ENCODE measurements at places on chromosomes 12 and 14.

DNA sequence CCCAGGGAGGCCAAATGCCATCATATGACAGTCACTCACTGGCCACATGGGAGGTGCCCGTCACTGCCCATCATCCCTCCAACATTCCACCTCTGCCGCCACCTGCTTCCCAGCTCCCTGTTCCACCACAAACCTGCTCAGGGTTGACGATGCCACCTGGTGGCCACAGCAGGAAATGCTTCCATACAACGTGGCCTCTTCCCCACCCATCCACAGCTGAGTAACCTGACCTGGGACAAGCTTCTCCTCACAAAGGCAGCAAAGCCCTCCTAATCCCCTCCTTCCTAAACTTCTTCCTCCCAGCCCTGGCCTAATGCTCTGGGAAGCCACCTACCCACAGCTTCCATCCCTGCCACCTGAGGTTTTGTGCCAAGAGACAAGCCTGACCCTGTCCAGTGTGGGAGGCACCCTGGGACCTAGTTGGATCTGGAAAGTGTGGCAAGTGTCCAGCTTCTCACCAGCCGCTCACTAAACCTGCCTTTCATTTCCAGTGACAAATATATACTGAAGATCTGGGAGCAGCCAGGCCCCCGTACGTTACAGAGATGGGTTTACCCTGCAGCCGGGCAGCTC is 4.3 kb downstream of the DEGS2 start:
- no peak for DNase-seq

- no peak for DNase-seq
These were observed 7.8 kb upstream of the TBX3 start for GRCh38 chr12:114691763-114692185.

DNA sequence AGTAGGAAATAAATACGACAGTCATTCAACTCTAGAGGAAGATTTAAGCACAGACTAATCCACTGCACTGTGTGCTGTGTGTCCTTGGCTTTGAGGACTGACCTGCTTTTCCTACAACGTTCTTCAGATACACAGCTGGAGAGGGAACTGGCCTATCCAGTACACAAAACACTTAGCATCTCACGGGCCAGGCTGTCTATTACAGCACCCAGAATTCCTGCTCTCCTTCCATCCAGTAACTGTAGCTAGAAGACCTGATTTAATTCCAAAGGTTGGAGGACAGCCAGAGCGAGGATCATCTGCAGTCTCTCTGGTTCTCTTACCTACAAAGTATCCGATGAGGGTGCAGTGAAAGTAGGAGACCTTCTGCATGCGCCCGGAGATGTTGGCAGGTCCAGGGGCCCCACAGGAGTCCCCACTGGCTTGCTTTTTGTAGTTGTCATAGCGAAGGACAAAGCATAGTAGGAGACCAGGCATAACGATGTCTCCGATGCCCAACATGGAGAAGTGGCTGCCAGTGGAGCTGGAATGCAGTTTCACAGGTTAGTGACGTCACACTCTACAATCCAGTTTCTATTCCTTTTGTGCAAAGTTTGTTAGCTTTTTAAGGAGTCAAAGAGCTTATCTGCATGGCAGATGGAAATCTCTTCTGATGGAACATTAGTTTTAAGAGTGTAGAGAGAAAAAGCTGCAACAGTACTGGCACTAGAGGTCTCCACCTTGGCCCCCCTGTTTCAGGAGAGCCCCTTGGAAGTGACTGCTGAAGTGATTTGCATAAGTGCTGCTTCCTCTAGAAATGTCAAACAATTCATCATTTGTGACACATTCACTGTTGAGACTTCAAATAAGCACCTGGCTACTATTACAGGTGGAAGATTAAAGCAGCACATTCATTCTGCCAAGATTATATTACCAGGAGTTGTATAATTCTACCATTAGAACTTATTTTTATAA is 41.7 kb downstream of the ACADS start:
- no peak for DNase-seq

- peak; percentile 16 for DNase-seq
These were observed 32.2 kb upstream of the DCD start for GRCh38 chr12:54680374-54680773.

GRCh38 chr14:55855751-55856150 is 262.5 kb upstream of the PELI2 start:
- DNase-seq, result no peak

DNA sequence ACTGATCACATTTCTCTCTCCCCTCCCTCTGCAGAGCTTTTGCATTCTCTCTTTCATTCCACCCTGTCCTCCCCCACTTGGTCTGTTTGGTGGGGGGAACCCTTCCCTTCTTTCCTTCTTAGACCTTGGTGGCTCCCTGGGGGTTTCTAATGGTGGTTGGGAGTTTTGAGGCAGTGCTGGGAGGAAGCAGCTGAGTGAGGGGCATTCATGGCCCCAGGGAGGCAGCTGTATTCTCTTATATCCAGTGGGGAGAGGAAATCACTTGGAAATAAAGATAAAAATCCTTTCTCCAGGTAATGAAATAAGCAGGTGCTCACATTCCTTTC is 13.3 kb downstream of the NGDN start:
- DNase-seq, result no peak

- DNase-seq, result no peak
These were observed 21.5 kb downstream of the FAM222A start for GRCh38 chr12:109735051-109735521.

DNA sequence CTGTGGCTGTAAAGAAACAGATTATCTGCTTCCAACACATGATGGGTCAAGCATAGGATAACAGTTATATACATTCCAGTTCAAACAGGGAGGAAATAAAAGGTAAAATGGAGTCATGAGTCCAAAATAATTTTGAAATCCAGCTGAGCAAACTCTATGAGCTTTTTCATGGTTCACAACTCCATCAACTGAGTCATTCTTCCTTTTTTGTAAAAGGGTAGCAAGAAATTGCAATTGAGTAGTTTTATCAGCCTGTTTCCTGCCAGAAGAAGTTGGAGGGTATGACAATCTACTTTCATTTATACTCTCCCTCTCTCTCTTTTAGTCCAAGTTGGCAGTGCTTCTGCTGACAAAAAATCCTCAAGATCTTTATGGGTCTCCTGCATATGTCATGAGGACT is 95.6 kb downstream of the CPNE8 start:
- no peak for DNase-seq

DNA sequence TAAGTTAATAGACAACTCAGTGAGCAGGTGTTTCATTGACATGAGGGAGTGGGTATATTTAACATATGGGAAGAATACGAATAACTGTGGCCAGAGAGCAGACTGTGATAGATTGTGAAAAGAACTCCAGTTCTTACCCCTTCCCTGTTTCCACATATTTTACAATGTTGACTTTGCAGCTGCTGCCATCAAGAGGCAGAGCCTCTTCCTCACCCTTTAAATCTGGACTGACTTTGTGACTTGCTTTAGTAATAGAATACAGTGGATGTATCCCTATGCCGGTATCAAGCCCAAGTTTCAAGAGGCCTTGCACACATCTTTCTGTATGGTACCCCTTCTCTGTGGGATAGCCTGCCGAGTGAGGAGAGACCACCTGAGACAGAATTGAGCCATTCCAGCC is 356.7 kb downstream of the ETNK1 start:
- DNase-seq, result no peak

DNA sequence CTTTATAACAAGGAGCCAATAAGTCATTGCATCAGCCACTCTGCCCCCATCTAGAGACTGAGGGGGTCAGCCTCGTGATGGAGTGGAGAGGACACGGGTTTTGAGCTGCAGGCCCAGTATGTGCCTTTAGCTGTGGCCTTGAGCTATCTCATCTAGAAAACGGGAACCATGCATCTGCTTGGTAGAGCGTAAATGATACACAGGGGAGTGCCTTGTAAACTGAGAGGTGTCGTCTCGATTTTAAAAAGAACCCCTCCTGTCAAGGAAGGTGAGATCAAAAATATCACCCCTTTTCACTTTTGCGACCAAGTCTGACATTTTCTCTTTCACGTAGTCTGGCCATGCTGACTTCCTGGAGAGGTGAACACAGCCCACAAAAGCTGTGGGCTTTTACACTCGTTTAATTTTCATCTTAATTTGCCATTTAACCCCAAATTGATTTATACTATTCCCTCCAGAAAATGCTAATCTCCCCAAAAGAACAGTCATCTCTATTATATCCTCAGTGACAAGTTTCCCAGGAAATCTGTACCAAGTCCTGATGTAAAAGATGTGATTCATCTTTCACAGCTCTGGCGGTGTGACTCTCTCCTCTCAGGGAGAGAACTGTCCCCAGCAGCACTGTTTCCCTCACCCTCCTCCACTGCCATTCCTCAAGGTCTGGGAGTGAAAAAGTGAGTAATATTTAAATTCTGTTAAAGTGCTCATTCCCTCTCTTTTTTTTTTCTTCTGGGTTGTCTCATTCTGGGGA is 30.6 kb downstream of the VCPKMT start:
- peak; percentile 91 for DNase-seq

DNA sequence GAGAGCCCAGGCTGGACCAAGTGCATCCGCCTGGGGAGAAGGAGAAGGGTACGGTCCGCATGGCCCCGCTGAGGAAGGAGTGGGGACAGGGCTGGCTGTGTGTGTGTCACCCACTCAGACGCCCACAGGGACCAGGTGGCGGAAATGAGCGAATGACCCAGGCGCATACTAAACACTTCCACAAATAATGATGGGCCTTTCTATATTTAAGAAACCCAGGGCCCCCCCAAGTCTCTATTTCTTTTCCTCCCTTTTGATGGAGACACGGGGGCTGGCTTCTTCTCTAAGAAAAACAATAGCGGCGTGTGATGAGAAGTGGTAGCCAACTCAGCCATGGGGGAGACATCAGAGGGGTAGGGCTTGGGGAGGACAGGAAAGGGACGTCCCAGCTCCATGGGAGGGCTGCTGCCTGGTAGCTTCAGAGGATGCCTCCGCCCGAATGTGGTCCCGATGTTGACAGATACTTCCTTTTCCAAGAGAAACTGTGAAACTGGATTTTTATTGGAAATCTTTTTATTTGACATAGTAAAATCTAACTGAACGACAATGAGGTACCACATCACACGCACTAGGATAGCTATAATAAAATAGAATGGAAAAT is 6.3 kb upstream of the MAP1LC3B2 start:
- no peak for DNase-seq

DNA sequence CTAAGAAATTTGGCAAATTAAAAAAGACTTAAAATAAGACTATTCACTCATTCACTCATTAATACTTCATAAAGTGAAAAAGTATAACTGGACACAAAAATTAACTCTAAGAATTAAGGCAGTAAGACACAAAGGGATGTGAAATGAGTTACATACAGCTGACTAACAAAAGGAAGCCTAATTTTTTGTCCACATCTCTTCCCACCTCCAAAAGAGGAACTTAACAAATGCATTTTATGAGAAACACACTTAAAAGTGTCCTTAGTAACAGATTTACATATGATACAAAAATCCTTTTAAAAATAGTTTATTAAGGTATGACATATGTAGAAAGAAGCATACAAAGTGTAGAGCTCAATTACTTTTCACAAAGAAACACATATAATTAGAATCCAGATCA is 88.9 kb downstream of the NUMB start:
- no peak for DNase-seq

GRCh38 chr14:22972313-22972930 is 9.9 kb downstream of the AJUBA start:
- no peak for DNase-seq

GRCh38 chr12:113506867-113507266 is 35.2 kb upstream of the LHX5 start:
- no peak for DNase-seq

- no peak for DNase-seq
These were observed 1758.1 kb upstream of the SEL1L start for GRCh38 chr14:83291714-83292113.

DNA sequence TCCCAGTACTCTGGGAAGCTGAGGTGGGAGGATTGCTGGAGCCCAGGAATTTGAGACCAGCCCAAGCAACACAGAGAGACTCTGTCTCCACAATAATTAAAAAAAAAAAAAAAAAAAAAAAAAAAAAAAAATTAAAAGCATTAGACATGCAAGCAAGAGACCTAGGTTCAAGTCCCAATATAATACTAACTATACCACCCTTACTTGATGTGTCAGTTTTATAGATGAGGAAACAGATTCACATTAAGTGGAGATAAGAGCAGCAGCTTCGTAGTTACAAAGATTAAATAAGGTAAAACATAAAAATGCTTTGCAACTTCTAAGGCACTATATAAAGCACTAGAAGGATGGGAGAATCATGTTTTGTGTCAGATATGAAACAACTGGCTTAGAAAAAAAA is 9.1 kb downstream of the PPTC7 start:
- no peak for DNase-seq

GRCh38 chr12:46490635-46491034 is 118.1 kb upstream of the SLC38A2 start:
- no peak for DNase-seq

DNA sequence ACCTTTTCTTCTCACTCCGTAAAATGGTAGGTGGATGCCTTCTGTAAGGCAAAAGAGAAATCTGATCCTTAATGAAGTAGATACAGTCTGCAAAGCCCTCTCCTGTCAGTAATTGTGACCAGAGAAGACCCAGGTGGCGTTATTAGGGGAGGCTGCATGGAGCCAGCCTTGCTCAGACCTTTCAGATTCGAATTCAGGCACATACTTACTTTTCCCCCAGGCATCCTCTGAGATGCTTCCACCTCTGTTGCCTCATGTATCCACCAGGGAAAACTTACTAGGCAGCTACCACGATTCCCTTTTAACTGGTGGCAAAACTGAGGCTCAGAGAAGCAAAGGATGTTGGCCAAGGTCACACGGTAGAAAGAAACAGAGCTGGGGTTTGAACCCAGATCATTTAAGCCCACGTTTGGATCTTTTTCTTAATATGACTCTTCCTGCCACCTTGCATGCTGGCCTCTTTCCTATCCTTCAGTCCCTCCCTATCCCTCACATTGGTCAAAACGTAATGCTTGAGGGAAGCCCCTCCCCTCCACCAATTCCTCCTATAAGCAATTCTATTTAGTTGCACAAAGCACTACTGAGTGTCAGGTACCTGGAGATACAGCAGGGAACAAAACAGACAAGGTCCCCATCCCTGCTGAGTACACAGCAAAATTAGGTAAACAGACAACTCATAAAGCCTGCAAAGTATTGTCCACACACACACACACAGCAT is 179.4 kb downstream of the KSR2 start:
- DNase-seq, result no peak

GRCh38 chr12:107731366-107731765 is 29.6 kb downstream of the PRDM4 start:
- peak; percentile 8 for DNase-seq

- DNase-seq, result no peak
These were observed 202.3 kb upstream of the IGF1 start for GRCh38 chr12:102682366-102683289.

DNA sequence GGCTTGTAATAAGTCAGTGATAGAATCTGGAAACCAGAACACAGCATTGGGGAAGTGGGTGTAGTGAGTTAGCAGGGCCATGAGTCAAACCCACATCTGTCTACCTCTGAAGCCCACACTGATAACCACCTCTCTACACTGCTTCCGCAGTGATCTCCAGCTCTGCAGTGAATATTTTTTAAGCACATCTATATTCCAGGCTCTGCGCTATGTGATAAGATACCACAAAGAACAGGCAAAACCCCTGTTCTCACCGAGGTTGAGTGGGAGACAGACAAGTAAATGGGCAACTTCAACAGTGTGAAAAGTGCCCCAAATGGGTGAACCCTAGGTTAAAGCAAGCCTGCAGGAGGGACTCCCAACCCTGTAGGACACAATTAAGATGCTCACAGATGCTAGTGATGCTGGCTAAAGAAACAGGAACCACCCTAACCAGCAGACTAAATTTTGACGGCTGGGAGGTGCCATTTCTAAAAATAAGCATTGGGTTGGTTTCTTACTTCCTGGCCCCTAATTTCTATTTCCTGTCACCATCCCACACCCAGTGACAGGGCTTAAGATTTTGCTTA is 375.0 kb downstream of the DPF3 start:
- DNase-seq, result peak; percentile 89

GRCh38 chr14:55838529-55839052 is 258.6 kb downstream of the KTN1 start:
- no peak for DNase-seq
